ENCODE measurements at places on chromosomes 12 and 14. TPM values are rescaled to one million over a fixed set of nuclear protein-coding genes. Genes with fewer than 3 reads are reported as not detected.

- DNase-seq = no peak
Measured at GRCh38 chr14:75926431-75927115, 55.2 kb downstream of the TGFB3 start.

DNA sequence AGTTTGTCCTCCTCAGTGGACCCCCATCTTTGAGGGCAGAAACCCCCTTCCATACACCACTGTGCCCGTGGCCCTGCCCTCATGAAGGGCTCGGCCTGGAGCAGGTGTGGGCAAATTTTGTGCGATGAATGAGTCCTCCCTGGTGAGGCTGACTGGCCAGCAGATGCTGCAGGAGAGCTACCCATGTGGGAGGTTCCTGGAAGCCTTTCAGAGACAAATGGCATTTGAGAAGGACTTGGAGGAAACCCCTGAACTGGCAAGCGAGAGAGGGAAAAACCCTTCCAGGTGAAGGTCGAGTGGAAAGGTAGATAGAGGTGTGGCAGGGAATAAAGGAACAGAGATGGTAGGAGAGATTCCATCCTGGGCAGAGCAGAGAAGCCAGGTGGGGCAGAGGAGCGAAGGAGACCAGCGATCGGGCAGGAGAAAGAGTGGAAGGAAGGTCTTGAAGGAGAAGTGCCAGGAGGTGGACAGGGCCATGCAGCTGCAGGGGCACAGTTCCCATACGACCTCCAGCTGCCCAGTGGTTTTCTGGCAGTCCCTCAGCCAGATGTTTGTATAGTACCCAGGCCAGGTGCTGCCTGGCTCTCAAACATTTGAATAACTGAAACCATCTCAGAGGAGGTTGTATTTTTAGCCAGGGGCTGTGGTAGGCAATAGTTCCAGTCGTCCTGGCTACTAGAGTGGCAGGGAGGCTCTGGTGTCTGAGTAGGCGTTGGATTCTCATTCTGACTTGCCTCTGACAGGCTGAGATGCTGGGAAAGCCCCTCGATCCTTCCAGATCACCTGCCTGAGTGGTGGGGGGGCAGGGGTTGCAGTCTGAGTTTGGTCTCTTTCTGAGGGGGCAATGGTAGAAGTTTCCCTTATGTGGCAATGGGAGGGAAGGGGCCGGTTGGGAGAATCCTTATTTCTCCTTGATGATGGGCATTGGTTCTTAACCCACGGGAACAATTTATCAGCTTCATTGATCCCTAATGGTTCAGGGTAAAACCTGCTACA lies 40.1 kb downstream of the FBXL14 start:
- no peak for DNase-seq

DNA sequence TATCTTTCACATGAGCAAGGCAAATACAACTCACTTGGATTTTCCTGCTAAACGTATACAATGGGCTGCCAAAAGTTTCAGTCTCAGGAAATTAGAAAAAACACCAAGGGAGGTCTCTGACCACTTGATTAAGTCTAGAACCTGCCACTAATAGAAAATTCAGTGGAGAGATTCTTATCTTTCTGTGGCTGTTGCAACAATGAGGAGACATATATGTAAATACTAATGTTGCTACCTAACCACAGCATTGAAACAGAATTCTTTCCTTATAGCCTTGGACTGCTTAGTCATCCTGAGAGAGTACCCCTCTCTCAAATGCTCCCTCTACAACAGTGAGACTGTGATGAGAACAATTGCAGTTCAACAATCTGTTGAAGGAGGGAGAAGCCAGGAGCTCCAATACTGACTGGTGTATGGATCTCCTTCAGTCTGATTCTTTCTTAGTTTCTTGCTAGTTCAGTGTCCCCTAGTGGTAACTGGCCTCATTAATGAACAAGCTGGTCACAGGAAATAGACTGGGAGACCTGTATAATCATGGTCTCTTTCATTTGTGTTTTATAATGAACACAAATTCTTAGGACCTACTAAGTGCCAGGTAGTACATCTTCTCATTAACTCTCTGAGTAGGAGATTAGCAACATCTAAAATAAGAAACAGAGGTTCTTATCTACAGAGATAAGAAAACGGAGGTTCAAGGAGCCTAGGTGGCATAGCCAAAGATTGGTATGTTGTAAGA lies 164.5 kb downstream of the SLC38A4 start:
- peak; percentile 55 for DNase-seq

DNA sequence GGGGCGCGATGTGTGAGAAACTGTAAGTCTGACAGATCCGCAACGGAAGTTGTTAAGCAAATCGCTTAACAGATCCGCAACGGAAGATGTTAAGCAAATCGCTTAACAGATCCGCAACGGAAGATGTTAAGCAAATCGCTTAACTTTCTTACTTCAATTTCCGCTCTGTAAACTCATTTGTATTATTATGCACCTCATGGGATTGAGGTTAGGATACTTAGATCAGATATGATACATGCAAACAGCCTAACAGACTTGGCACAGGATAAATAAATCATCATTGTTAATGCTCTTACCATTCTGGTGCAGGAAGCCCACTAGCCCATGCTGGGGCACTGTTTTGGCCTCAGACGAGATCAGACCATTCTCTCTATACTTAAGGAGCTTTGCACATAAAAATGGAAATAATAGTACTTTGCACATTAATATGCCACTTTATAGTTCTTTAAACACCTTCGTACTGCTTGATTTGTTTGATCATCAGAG lies 399 bp downstream of the NCAPD2 start:
- DNase-seq = no peak

DNA sequence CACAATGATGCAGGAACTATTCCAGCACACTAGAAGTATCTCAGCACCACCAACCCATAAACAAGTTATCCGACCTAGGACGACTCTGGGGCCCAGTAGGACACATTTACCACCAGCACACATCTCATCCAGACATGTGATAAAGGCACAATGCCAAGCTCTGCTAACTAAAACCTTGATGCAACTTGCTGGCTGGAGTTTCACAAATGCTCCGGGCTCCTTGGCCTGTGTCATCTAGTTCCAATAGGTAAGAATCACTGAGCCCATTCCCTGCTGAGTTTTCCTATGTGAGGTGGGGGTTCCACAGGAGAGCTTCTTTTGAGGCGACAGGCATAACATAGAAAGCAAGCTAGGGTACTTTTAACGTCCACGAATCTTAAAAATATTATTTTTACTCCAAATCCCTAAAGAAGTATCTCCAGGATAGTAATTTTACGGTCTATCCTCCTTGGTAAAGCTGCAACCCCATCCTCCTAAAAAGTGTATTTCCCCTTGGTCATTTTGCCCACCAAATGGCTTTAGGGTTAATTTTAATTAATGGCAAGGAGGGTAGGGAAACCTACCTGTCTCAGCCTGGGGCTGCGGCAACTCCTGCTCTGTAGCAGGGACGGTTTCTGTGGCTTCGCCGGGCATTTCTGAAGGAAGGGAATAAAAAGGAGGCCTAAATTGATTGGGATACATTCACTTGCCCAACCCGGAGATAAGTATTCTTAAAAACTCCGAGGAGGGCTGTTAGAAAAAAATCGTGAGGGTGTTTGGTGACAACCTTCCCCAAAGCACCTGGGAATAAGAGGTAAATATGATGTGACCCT lies 1.0 kb downstream of the NACA start:
- DNase-seq = peak; percentile 25

- no peak for DNase-seq
Measured at GRCh38 chr12:32100361-32100760, 6.3 kb upstream of the BICD1 start.

DNA sequence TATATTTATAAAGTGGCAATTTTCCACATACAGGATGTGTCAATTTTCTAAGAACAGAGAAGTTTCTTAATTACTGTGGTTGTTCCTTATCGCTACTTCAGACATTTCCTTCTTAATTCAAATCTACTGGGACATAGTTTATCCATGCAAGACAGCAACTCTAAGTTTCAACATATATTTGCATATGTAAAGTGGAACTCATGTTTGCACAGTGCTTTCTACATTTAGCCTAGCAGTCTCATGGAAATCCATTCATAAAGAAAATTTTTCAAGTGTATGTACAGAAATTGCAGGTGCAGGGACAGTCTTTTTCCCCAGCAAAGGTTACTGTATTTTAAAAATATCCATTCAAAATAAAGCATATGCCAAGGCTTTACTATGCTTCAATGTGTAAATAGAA lies 956.7 kb upstream of the SEL1L start:
- no peak for DNase-seq

GRCh38 chr12:113591480-113591974 lies 119.9 kb upstream of the LHX5 start:
- DNase-seq = no peak

DNA sequence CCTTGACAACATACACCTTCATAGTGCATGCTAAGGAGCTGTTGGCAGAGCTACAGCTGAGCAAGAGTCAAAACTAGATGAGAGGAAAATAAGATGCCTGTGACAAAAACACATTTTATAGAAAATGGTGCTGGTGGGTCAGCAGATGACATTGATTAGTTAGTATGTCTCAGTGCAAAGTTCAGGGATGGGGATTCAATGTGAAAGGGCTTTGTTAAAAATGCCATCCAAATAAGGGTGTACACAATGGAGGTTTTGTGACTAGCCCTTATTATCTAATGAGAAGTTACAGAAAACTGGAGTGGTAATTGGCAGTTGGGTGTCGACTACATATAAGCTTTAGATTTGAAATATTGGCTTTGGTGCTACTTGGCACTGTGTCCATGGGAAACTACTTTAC lies 169.0 kb downstream of the MON2 start:
- DNase-seq = no peak

DNA sequence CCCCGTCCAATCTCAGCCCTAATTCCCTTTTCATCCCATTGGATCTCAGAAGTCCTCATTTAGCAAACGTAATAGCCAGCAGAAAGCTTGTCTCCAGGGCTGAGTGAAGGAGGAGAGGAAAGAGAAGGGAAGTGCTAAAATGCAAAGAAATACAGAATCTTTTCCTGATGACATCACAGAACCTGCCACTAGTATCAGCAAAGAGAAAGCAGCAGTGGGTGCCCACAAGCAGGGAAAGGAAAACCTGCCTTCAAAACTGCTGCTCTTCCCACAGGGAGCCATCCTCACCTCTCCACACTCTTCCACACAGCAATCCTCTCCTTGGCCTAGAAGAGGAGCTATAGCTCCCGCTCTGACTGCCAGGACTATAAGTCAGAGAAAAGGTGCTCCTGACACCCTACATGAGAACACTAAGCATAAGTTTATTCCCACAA lies 11.3 kb downstream of the MED13L start:
- no peak for DNase-seq

DNA sequence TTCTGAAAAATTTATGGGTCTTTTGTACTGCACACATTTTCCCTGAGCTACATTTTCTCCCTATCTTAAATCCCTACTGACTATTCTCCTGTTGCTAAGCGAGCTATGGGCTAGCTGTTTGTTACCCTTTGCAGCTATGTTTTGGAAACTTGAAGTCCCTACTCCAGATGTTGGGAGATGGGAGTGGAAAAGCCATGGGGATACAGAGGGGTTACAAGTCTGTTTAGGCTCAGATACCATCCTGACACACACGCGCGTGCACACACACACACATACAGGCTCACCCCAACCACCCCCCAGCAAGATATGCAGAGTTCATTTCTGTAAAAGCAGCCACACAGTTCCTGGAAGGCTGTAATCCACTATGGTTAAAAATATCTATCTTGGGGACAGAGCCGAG lies 15.8 kb downstream of the ATP5MC2 start:
- DNase-seq = no peak

GRCh38 chr12:110668480-110669192 lies 20.3 kb downstream of the HVCN1 start:
- no peak for DNase-seq

DNA sequence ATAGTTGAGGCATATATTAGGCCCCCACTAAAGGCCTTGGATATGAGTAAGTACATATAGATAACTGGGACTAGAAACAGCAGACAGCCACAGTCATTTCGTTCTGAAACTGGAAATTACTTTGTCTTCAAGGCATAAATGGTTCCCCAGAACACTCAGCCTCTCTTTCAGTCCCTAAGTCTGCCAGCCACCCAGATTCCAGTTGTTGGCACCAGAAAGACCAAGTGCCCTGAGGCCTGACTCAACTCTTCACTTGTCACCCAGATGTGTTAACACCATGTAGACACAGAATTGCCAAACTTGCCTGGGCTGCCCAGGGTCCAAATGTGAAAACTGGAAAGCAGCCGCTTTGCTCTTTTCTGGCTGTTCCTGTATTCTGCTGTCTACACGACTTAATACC lies 3.0 kb upstream of the LGALS3 start:
- DNase-seq = no peak

GRCh38 chr14:21525571-21525961 lies 580 bp downstream of the SALL2 start:
- DNase-seq = no peak

DNA sequence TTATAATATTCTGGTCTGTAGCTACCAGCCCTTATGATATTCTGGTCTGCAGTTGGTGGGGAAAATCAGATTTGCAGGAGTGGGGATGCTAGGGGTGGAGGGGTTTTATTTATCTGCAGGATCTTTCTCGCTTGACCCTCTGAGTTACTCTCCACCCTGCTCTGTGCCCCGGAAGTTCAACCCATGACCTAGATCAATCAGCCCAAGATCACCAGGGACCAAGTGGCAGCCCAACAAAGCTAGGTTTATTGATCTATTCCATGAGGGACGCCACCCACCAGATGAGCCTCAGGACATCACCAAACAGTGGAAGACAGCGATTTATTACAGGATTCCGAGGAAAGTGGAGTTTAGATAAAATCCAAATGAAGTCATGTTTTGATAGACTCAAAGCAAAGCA lies 25.8 kb upstream of the C12orf76 start:
- DNase-seq = no peak

GRCh38 chr12:50390316-50390741 lies 6.1 kb downstream of the FAM186A start:
- peak; percentile 84 for DNase-seq

- DNase-seq = no peak
Measured at GRCh38 chr14:104794631-104794992, 936 bp downstream of the AKT1 start.

GRCh38 chr14:63896278-63896720 lies 43.5 kb downstream of the SYNE2 start:
- peak; percentile 77 for DNase-seq

DNA sequence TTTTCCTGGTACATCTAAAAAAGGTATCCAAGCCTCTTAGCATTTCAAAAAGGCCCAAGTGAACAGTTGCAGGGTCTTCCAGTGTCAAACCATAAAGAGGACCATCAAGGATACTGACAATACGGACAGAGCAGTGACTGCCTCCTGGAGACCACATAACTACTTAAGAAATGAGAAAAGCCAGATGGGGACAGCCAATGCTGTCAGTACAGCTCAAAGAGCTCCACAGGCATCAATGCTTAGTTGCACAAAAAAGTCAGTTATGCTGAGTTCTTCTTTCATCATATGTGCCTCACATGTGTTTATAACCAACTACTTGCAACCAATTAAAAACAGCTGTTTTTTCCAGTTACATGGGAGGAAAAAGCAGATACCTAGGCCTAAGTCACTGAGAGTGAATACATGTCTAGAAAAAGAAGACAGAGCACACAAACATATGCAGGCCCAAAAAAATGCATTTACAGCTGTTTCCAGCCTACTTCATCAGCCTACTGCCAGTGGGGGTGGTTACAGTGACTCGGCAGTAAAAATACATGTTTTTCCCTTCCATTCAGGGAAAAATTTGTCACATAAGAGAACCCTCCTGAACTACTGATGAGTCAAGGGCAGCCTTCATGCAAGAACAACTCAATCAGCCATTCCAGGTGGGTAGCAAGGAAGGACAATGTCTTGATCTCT lies 84.0 kb downstream of the DCAF5 start:
- DNase-seq = no peak

The PTPRQ gene
- under 0.01 TPM for total RNA-seq

The PPP1R36 gene
- 0.75 TPM for total RNA-seq

The PROX2 gene
- not detected for total RNA-seq

The KRT7 gene
- total RNA-seq = 1,355 TPM

The DIO3 gene
- 0.13 TPM for total RNA-seq

The NKX2-1 gene
- not detected for total RNA-seq

The NRL gene
- 4.8 TPM for total RNA-seq
